Kidney capillary endothelial cell (primary cell): ENCODE measurements at places on chromosomes 11 and 22.

DNA sequence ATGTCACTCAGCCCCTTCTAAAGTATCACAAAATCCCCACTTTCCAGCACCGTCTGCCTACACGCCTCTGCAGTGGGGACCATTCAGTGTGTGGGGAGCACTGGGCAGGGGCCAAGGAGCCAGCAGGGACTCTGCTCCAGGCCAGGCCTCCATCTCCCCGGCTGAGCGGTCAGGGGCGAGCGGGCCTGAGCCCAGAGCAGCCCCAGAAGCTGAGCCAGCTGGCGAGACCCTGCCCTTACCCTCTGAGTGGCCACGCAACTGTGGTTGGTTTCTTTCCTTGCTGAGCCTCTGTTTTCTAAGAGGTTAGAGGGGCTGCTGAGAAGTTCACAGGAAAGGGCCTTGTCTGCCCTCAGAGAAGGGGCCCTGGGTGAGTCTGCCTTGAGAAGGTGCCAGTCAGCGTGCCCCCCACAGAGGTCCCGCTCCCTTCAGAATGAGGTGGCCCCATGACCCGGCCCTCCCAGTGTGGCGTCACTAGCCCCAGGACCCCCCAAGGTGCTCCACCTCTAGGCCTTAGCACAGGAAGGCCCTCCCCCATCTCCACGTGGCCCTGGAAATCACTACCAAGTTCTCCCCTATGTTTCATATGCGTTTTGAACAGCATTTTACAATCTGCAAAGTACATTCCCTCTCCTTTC, 46.9 kb downstream of the WNT11 start:
- DNase-seq, result no peak

GRCh38 chr11:5546457-5546856, 1.9 kb downstream of the OR52H1 start:
- DNase-seq, result no peak

DNA sequence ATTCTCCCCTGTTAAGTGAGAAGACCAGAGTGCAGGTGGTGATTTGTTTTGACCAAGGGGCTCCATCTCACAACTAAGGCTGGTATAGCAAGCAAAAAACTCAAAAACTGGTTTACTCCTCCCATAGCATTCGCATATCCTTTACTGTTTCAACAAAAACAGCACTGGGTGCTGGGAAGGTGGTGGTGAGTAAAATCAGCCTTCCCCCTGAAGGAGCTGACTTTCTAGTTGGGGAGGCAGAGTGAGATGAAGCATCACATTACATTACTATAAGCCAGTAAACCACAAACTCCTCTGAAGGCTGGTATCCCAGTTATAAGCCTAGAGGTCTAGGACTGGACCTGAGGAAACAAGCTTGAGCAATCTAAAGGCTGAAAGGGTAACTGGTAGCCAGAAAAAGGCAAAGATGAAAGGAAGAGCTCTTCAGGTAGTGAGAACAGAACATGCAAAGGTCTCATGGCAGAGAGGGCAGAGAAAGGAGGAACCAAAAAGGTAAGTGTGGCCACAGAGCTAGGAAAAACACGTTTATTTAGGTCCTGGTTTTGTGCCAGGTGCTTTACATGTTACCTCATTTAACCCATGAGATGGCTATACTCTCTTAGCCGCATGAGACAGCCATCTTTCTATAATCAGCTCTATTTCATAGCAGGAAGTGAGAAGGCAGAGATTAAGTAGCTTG, 22.3 kb downstream of the TMEM123 start:
- no peak for DNase-seq

- no peak for DNase-seq
Measured at GRCh38 chr22:24240381-24240780, 4.5 kb downstream of the GGT5 start.

- no peak for DNase-seq
Measured at GRCh38 chr11:87251560-87251959, 213.8 kb downstream of the TMEM135 start.

- DNase-seq, result no peak
Measured at GRCh38 chr11:74185285-74185684, 14.2 kb downstream of the PPME1 start.

GRCh38 chr11:80603472-80603871, 1162.6 kb upstream of the TENM4 start:
- no peak for DNase-seq

DNA sequence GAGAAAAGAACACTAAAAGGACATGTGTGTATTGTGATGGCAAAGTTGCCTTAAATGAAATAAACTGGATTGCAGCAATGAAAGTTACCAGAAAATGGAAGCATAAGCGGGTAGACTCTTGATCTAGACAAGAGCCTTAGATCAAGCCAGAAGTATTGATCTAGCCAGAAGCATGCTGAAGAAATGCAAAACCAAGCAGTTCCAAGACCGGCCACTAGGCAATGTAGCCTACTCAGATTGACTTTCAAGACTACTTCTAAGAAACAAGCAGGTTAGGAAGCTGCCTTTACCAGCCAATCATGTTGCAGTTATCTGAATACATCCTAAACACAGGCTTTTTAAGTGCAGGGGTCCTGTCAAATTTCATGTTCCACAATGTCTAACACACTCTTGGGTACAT, 54.6 kb downstream of the KCNA4 start:
- DNase-seq, result no peak

DNA sequence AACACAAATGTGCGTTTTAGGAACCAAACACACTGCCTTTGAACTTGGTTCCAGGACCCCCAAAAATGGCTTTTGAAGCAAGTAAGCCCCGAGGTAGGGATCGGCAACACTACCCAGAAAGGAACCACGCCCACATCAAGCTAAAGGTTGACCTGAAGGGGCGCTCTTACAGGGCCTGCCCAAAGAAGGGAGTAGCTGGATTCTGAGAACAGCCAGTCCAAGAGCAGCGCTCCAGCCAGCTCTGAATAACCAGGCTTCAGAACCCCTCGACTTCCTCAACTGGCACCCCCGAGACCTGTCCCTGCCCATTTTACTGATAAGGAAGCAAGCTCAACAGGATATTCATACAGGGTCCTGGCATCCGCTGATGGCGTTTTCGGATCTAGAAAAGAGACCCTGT, 18.9 kb upstream of the MOB2 start:
- no peak for DNase-seq

GRCh38 chr22:30872285-30873041, 96.1 kb downstream of the MORC2 start:
- no peak for DNase-seq

DNA sequence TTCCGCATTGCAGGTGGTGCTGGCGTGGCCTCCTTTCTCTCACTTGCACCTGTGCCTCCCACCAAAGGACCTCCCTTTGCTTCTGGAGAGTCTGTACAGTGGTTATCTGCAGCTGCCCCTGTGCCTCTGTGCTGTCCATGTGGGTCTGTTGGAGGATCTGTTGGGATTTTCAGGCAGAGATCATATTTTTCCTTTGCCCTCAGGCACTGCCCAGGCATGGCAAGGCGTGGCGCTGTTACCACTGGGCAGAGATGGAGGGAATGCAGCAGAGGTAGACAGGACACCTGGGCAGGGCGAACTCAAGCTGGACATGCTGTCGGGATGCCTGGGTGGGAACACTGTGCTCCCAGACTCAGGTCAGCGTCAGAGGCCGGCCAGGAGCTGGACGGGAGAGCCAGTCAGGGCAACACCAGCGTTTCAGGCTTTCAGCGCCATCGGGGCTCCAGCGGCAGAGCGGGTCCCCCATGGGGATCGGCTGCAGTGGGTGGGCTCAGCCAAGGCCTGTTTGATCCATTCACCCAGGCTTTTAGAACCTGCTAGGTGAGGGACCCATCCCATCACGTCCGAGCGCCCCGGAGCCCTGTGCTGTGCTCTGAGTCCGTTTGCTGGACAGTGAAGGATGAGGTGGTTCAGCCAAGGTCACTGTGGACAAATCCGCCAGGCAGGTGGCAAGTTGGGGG, 718.9 kb downstream of the BRD1 start:
- DNase-seq, result no peak

- no peak for DNase-seq
Measured at GRCh38 chr11:44192017-44192385, 96.5 kb downstream of the EXT2 start.

DNA sequence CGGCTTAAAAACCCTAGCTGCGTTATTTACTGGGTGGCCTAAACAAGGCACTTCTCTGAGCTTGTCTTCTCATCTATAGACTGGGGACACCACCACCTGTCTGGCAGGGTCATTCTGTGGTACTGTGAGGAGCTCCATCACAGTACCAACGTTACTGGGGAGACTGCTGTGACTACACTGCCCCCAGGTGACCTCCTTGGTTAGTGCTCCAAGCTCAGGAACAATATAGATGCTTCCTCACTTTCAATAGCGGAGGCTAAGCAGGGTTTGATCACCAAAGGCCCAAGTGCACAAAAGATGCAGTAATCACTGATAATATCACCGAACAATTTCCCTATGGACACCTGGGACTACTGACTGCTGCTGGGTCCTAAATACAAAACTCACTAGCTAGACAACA, 18.8 kb downstream of the PRPF19 start:
- DNase-seq, result peak; percentile 58

GRCh38 chr22:30605449-30606110, 1.4 kb upstream of the TCN2 start:
- DNase-seq, result peak; percentile 51

DNA sequence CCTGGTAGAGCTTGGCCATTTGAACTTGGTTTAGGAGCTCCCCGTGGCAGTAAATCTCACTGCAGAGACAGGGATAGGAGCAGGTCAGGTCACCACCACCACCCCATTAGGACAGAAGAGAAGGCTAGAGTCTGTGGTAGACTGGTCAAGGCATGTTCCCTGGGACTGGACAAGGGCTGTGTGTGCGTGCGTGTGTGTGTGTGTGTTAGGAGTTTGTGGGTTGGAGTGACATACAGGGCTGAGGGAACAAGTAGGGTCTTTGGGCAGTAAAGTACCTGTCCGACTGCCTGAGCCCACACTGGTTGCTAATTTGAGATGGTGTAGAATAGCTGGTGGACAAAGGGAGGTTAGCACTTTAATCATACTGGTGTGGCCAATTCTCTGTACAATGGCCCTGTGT, 16.1 kb downstream of the TREH start:
- no peak for DNase-seq

DNA sequence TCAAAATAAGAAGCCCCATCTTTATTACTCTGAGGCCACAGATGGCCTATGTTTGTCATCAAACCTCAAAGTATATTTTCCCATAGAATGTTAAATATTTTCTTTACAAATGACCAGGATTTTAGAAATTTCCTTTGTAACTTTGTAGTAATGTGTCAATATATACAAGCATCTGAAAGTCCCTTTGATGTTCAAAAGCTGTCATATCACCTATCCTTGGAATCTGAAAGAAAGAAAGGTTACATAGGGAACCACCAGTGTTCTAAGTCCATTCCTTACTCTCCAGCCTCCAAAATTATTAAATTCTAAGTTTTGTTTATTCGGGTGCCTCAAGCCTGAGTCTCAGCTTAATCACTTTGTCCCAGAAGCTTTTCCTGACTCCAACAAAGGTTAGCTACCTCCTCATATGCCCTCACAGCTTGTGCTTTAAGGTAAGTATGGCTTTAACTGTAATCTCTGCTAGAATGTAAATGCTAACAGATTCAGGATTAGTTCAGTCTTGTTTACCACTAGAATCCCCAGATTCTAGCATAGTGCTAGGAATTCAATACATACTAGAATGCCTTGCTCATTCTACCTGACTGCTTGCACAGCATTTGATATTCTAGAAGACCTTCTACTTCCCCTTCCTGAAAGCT, 32.3 kb downstream of the CCDC34 start:
- DNase-seq, result no peak

GRCh38 chr11:2729841-2730240, 30.0 kb upstream of the KCNQ1OT1 start:
- DNase-seq, result no peak

DNA sequence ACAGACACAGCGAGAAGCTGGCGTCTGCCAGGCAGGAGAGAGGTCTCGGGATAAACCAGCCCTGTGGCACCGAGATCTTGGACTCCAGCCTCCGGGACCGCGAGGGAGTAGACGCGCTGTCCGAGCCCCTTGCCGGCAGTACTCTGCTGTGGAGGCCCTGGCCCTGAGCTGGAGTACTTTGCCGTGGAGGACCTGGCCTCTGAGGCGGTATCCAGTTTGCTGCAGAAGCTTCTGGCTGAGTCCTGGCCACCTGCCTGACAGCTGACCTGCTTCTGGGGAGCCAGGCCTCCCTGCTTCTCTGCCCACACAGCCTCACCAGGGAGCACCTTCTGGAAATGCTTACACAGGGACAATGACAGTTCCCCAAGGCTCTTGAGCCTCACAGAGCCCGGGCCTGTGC, 31.6 kb upstream of the CARS1 start:
- no peak for DNase-seq

GRCh38 chr11:3003396-3004231, 11.5 kb upstream of the NAP1L4 start:
- no peak for DNase-seq

- DNase-seq, result peak; percentile 71
Measured at GRCh38 chr11:30758012-30758411, 171.9 kb upstream of the MPPED2 start.

- no peak for DNase-seq
Measured at GRCh38 chr11:34346551-34346950, 11.3 kb downstream of the ABTB2 start.

- no peak for DNase-seq
Measured at GRCh38 chr11:20672575-20672974, 3.2 kb downstream of the NELL1 start.

- no peak for DNase-seq
Measured at GRCh38 chr11:125465701-125466100, 30.4 kb downstream of the FEZ1 start.

- DNase-seq, result peak; percentile 26
Measured at GRCh38 chr11:122309262-122309925, 193.4 kb upstream of the BLID start.

GRCh38 chr22:47161631-47162030, 399.2 kb downstream of the TBC1D22A start:
- DNase-seq, result no peak

DNA sequence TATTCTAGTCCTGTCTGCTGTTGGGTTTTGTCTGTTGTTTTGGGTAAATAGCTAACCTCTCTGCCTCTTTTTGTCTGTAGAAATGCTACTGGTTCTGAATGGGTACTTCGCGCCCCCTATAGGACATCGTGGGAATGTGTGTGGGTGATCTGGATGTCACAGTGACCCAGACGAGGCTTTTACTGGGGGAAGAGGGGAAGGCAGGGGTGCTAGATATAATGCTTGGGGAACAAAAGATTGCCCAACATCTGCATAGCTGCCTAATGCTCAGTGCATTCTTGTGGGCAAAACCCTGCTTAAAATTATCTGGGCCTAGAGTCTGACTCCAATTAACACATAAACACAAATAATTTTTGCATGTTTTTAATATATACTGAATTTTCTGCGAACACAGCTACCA, 57.7 kb downstream of the BMAL1 start:
- DNase-seq, result peak; percentile 71

- DNase-seq, result no peak
Measured at GRCh38 chr22:22535662-22536061, 15.6 kb upstream of the ZNF280A start.

- DNase-seq, result no peak
Measured at GRCh38 chr11:13761250-13761649, 92.8 kb downstream of the FAR1 start.

- no peak for DNase-seq
Measured at GRCh38 chr22:26615149-26615548, 2.7 kb downstream of the CRYBB1 start.

GRCh38 chr11:223026-223789, 12.9 kb downstream of the SIRT3 start:
- DNase-seq, result no peak
